ENCODE measurements at places on chromosomes 13 and 19.

- peak; percentile 82 for ATAC-seq
These were observed 12.5 kb downstream of the FEM1A start for GRCh38 chr19:4803736-4804695.

- ATAC-seq = no peak
These were observed 8.9 kb downstream of the HAS1 start for GRCh38 chr19:51714848-51715247.

GRCh38 chr19:54418030-54418929 lies 3.0 kb downstream of the TTYH1 start:
- peak; percentile 72 for ATAC-seq

DNA sequence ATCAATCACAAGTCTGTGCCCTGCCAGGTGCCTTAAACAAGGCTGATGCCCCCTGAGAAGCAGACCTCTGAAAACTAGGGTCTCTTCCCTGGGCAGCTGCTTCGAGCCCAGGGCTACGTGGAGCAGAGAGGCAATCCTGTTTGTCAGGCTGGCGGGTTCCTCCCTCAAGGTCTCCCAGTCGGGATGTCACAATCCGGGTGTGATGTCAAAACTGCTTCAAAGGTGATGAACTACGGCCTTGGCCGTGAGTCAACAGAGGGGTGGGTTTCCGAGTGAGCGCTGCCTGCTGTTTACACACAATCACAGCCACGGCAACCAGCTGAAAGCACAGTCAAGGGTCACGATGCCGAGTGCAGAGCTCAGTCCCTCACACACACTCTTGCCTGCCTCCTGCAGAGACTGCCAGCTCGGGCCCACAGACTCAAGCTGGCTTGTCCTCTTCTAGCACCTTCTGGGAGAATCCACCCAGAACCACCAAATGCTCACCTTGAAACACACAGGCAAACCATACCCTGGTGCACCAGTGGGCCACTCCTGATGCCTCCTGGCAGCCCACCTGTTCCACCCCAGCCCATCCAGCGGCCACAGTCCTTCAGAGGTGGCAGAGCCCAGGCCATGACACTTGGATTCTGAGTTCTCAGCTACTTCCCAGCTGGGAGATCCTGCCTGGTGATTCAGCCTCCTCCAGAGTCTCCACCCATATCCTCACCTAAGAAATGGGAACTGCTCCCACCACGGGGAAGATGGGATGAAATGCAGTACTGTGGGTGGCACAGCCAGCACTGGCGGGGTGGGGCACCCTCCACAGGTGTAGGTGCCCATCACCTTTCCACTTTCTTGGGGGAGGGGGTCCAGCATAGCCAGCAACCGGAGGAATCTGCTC lies 6.8 kb downstream of the ELL start:
- ATAC-seq = peak; percentile 72

- no peak for ATAC-seq
These were observed 17.0 kb upstream of the ZNF460 start for GRCh38 chr19:57263244-57263741.

GRCh38 chr13:24027494-24027893 lies 130.2 kb upstream of the C1QTNF9B start:
- no peak for ATAC-seq

- no peak for ATAC-seq
These were observed 595 bp downstream of the ZNF440 start for GRCh38 chr19:11814700-11815035.

DNA sequence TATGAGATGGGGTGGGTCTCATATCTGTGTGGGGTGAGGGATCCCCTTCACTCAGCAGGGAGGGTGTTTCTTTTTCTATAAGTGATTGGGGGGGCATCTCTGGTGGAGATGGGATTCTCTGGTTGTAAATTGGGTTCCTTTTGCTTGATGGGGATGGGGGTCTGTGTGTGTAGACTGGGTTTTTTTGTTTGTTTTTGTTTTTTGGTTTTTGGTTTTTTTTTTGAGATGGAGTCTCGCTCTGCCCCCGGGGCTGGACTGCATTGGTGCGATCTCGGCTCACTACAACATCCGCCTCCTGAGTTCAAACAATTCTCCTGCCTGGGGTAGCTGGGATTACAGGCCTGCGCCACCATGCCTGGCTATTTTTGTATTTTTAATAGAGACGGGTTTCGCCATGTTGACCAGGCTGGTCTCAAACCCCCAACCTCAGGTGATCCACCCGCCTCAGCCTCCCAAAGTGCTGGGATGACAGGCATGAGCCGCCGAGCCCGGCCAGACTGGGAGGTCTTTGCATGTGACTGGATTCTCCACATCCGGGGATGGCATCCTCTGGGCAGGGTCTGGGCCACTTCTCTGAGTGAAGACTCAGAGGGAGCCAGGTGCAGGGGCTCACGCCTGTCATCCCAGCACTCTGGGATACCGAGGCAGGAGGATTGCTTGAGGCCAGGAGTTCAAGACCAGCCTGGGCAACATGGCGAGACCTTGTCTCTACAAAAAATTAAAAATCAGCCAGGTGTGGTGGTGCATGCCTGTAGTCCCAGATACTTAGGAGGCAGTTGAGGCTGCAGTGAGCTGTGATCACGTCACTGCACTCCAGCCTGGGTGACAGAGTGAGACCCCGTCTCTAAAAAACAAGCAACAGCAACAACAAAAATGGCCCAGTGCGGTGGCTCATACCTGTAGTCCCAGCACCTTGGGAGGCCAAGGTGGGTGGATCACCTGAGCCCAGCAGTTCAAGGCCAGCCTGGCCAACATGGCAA lies 799 bp downstream of the MYBPC2 start:
- ATAC-seq = no peak

DNA sequence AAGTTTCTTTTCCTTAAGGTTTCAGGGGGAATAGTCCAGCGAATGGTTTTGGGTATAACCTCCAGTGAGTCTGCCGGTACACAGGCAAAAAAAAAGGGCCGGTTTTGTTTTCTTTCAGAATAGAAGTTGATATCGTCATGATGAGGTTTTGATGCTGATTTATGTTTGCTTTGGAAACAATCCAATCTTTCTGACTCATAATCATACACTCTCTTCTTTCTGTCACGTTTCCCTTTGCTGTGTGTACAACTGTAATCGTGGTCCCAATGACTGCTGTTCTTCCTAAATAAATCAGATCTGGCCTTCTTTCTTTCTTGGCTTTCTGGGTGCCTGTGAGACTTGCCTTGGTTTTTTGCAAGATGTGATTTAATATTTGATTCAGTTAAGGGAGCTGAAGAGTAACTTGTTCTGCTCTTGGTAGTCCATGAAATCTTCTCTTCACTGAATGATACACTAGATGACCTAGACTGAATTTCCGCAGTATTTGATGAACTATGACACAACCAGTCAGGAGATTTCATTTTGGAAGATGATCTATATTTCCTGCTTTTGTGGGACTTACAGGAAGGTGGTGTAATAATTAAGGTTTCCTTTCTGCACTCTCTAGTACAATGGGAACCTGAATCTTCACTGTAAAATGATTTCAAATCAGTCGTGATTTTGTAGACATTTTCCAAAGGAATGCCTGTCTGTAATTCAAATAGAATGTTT lies 34.9 kb upstream of the METTL21C start:
- ATAC-seq = peak; percentile 31

- no peak for ATAC-seq
These were observed 465.1 kb upstream of the ZNF507 start for GRCh38 chr19:31880283-31880682.

DNA sequence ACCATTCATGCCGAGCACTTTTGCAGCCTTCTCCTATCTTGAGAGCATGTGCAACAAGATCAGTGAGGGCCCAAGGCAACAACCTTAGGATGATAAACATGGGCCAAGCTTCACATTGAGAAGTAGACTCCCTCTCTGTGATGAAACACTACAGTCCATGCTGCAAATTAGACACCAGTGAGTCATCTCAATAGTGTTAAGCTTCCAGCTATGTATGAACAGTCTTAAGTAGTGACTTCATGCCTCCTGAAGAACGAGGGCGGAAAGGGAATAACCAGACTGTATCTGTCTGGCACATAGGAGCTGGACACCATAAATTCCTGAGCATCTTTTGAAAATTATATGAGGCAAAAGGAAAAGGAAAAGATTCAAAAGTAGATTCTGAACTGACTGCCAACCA lies 309.9 kb upstream of the SLITRK1 start:
- ATAC-seq = no peak

DNA sequence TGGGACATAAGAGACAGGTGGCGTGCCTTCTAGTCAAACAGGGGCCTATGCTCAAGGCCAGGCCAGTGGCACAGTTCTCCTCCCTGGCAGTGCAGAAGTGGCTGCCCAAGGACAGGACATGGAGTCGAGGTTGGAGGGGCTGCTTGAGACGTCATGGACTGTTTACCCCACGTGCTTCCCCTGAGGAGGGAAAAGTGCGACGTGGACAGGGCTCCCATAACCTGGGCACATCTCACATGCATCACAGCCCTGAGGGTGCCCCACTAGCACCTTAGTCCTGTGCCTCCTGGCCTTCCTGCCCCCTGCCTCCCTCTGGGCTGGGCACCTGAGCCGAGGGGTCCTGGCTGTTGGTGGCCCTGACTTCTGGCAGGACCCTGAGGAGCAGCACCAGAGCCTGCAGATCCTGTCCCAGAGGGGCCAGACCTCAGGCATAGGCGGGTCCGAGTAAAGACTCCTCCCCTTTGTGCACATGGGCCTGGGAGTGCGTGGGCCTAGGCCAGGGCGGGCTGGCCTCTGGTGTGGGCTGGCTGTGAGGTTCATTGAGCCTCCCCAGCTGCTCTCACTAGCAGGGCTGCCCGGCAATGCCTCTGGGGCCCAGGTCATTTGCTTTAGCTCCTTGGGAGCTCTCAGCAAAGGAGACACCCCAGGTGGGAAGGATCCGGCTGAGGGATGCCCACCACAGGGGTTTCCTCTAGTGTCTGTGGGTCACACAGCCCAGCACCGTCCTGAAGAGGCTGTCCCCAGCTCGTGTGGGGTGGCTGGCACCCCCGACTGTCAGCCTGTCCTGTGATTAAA lies 65.7 kb downstream of the CEBPG start:
- ATAC-seq = no peak

DNA sequence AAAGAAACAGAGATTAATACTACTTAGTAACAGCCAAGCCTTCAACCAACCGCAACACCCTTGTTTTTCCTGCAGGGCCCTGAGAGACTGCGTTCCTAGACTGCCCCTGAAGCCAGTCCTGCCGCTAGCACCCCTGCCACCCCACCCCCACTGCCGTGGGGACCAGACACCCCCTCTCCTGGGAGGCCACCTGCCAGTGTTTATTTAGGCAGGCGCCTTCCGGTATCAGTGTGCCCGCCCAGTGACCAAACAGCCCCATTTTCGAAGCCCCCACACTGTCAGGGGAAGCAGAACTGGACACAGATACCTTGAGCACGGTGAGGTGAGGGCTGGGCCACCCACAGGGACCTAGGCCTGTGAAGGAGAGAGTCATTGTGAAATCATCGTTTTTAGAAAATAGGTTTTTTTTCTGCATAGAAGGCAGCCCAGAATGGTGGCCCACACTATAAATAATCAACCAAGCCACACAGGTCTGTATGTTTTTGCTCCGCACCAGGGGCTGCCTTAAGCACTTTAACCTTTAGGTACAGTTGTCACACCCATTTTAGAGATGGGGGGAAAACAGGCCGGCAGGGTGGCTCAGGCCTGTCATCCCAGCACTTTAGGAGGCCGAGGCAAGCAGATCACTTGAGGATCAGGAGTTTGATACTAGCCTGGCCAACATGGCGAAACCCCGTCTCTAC lies 3.5 kb upstream of the TLE5 start:
- ATAC-seq = no peak

GRCh38 chr19:2266183-2266993 lies 10.2 kb upstream of the JSRP1 start:
- no peak for ATAC-seq

DNA sequence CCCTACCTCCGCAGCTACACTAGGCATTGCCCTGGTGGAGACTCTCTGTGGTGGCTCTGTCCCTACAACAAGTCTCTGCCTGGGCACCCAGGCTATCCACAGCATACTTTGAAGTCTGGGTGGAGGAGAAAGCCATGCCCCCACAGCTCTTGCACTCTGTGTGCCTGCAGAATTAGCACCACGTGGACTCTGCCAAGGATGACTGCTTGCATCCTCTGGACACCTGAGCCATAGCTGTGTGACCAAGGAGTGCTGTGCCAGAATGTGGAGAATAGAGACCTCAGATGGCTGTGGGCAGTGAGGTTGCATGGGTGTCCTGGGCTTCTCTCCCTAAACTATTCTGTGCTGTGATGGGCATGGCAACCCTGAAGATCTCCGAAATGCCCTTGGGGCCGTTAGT lies 21.2 kb upstream of the MCF2L start:
- ATAC-seq = no peak

- ATAC-seq = no peak
These were observed 521.3 kb downstream of the UQCRFS1 start for GRCh38 chr19:28691683-28692082.

DNA sequence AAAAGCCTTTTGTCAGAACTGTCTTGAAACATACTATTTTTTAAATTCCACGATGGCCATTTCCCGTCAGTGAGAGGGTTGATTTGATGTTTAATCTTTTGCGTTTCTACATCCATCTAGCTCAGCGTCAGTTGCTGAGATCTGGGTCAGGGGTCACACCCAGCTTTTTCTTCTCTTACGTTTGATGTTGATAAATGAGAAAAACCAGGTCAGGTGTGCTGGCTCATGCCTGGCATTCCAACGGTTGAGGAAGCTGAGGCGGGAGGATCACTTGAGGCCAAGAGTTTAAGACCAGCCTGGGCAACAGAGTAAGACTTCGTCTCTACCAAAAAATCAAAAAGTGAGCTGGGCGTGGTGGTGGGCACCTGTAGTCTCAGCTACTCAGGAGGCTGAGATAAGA lies 168.9 kb downstream of the PTPRS start:
- ATAC-seq = no peak

DNA sequence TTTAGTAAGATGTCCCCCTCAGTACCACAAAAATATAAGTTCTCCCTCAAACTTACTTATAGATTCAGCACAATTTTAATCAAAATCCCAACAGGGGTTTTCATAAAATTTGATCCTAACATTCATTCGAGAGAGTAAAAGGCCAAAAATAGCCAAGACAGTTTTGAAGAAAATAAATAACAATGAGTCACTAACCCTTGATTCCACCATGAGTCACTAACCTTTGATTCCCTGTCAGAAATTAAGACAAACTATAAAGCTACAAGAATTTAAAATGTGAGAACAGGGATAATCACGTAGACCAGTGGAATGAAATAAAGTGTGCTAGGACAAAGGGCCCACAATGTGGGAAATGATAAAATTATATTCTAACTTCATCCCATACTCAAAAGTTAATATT lies 320.3 kb downstream of the SUCLA2 start:
- no peak for ATAC-seq

DNA sequence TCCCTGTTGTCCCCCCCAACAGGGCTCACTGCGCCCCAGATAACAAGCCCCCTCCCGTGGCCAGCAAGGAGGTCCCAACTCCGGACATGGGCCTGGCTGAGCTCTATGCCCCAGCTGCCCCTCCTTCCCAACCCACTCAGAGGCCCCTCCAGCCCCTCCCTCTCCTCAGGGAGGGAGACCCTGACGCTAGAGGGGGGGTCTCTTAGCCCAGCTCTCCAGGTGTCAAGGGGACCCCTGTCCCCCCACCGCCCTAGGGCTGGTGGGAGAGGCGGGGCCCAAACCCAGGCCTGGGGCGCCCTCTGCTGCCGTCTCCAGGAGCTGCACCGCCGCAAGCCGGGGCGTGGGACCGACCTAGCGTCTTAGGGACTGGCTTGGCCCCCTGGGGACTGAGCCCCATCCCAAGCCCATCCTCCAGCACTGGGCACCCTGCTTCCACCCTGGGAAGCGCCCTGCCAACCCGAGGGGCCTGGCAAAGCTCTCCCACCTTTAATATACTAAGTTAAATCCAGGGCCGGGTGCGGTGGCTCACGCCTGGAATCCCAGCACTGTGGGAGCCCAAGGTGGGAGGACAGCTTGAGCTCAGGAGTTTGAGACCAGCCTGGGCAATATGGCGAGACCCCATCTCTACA lies 1.4 kb downstream of the GRIN3B start:
- ATAC-seq = peak; percentile 75

GRCh38 chr19:35644987-35645679 lies 3.0 kb upstream of the COX6B1 start:
- peak; percentile 25 for ATAC-seq

Data from activated T-helper 17 cell treated with anti-CD3 and anti-CD28 coated beads, Interleukin-2, amount 50 U/mL, for 72 hours (primary cell).